ENCODE measurements at places on chromosomes 6 and 20.

GRCh38 chr6:136624347-136624746 is 74.1 kb upstream of the MAP7 start:
- DNase-seq, result no peak

DNA sequence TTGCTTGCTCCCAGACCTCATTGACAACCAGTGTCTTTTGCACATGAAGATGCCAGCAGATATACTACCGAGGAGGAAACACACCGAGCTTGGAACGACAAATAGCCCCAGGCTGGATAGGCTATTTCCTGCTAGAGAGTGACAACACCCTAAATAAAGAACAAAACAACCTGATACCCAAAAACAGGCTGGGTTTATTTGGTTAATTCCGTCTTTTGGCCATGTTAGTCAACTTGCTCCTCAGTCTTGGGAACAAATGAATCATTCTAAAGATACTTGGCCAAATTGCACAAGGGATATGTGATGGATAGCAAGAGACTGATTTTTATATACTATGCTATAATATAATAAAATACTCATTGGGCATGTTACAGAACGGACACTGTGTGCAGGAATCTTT is 11.5 kb upstream of the MUC22 start:
- no peak for DNase-seq

GRCh38 chr6:136548582-136549299 is 1.5 kb downstream of the MAP7 start:
- peak; percentile 19 for DNase-seq

GRCh38 chr6:63589952-63590411 is 17.7 kb downstream of the LOC128125822 start:
- DNase-seq, result no peak

DNA sequence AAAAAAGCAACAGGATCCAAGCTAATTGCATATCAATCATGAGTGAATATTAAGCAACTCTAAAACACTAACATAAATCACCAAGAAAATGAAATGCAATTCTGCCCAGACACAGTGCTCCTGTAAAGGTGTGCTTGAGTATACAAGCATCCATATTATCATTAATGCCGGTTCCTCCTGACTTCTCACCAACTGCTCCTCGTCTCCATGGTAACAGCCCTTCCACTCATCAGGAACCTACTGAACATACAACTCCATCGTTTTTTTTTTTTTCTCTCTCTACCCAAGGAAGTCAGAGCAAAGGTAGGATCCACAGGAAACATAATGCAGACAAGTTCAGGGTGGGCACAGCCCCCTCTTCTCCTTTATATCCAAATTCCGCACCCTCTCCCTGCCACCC is 12.4 kb downstream of the GABBR1 start:
- DNase-seq, result no peak

All from GM13977 (cell line).